AG10803 (cell line): ENCODE measurements at places on chromosomes 5 and 9.

DNA sequence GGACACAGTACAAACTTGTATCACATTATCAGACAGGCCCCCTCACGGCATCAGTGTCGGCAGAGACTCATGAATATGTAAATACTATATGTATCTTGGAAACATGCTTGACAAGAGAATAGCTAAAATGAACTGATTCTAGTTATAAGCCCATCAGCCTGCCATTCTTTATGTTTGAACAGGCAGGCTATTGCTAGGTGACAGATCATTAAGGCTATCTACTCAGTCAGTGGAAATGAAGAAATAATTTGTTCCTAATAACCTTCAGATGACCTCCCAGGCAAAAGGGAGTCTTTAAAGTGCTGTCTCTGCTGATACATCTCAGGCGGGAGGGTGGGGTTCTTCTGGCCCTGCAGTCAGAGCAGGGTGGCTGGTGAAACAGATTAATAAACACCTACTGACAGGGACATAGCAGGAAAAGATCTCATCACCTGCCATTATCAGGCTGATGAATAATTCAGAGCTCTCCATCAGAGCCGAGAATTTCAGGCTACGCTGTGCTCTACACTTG, 394.2 kb downstream of the RASEF start:
- no peak for DNase-seq

DNA sequence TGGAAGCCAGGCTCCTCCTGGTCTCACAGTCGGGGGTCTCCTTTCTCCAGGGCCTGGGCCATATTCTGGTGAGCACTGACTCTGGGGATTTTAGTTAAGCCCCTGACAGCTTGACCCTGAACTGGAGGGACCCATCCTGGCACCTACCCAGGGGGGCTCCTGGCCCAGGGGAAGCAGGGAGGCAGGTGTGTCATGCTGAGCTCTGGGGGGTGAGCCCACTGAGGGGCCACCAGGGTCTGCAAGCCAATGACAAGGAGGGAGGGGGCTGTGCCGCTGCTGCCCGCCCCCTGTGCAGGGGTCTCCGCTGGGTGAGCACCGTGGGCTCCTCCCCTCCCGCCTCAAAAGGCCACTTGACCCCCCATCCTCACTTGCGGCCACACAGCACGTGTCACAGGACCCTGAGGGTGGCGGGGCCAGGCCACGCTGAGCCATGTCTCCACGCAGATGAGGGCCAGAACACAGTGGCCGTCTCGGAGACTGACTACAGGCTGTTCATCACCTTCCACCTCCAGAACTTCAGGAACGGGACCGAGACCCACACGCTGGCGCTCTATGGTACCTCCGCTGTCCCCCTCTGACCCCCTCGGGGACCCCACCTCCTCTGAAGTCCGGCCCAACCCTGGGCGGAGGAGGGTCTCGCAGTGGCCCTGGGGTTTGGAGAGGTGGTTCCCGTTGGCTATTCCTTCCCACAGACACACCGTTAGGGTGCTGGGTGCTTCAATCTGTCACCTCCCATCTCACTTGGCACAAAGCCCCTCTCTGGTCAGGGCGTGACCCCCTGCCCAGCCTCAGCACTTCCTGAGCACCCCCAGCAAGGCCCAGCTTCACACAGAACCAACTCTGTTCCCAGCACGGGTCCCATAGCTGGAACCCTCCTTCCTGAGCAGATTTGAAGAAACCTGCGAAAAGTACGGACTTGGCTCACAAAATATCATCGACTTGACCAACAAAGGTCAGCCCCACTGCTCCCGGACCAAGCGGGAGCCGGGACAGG, 2.0 kb downstream of the LCN9 start:
- DNase-seq = no peak

- DNase-seq = no peak
These were observed 196.4 kb downstream of the CDK5RAP2 start for GRCh38 chr9:120383611-120383998.

DNA sequence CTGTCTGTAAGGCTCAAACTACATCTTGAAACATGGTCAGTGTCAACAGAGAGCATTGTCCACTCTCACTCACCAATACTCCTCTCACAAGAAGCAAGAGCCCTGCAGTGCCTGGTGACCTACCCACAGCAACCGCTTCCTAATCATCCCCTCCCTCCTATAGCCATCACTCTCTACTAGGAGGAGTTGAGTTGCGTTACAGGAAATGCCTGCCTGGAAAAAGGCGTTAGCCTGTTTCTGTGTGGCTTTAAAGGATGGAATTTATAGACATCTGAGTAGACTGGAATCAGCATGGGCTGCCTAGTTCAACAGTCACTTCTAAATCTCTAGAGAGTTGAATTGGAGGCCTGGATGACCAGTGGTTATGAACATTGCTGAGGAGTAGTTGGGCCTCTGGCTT, 108.3 kb upstream of the FER start:
- DNase-seq = no peak
